ENCODE measurements at places on chromosomes 3 and 15. TPM values are rescaled to one million over a fixed set of nuclear protein-coding genes. Genes with fewer than 3 reads are reported as not detected.

Gene GRK7
- total RNA-seq: not detected

Gene ZNF501
- 2.5 TPM for total RNA-seq

Gene NCKIPSD
- 16.6 TPM for total RNA-seq

Gene EIF2A
- total RNA-seq: 200 TPM

Gene OR5K2
- total RNA-seq: not detected

Gene DNAH12
- total RNA-seq: not detected

Gene THRB
- 0.16 TPM for total RNA-seq

Gene CACNA2D3
- not detected for total RNA-seq

DNA sequence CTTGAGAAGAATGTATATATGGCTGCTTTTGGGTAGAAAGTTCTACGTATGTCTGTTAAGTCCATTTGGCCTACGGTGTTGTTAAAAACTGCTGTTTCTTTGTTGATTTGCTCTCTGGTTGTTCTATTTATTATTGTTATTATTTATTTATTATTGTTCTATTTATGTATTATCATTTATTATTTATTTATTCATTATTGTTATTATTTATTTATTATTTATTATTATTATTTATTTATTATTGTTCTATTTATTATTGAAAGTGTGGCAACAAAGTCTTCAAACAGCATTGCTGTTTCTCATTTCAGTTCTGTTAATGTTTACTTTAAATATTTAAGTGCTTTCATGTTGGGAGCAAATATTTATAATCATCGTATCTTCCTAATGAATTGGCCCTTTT lies 66.7 kb downstream of the SI start:
- DNase-seq: no peak

- peak; percentile 40 for DNase-seq
Measured at GRCh38 chr3:9715136-9715535, 11.5 kb downstream of the CPNE9 start.

- DNase-seq: no peak
Measured at GRCh38 chr3:108106031-108106430, 15.2 kb upstream of the CD47 start.

DNA sequence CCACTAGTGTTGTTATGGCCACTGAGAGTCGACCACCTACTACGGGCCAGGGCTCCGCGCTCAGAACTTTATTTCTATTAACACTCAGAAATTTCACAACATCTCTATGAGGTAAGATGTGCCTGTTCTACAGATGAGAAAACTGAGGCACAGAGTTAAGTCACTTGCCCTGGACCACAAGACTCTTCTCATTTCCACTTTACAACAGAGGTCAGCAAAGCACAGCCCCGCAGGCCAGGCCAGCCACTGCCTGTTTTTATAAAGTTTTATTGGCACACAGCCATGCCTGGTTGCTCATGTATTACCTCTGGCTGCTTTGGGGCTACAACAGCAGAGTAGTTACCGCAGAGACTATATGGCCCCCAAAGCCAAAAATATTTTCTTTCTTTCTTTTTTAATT lies 503.6 kb downstream of the SHQ1 start:
- no peak for DNase-seq

GRCh38 chr3:71784201-71784913 lies 591 bp downstream of the PROK2 start:
- DNase-seq: no peak

- peak; percentile 99 for DNase-seq
Measured at GRCh38 chr3:138786788-138787271, 47.9 kb downstream of the PIK3CB start.

GRCh38 chr3:150238995-150239619 lies 169.0 kb upstream of the TSC22D2 start:
- DNase-seq: peak; percentile 70

DNA sequence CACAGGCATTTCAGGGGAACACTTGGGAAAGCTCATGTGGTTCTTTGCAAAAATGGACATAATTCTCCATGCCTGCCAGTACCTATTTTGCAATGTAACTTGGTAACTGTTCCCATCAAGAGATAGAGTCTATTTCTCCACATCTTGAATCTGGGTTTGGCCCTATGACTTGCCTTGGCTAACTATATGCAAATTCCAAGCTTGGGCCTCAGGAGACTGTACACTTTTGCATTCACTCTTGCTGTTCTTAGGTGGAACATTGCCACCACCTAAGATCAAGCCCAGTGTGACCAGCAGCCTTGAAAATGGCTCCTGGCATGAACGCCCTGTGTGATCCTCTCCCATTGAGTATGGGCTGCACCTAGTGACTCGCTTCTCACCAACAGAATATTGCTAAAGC lies 19.8 kb upstream of the SMAD6 start:
- no peak for DNase-seq

GRCh38 chr15:38690719-38691332 lies 126.2 kb upstream of the RASGRP1 start:
- DNase-seq: peak; percentile 85

- peak; percentile 97 for DNase-seq
Measured at GRCh38 chr15:100224206-100225185, 117.3 kb downstream of the ADAMTS17 start.

- DNase-seq: no peak
Measured at GRCh38 chr3:156321945-156322344, 201.6 kb downstream of the KCNAB1 start.

- DNase-seq: no peak
Measured at GRCh38 chr15:71080166-71080565, 35.1 kb upstream of the THSD4 start.

- DNase-seq: no peak
Measured at GRCh38 chr15:51331141-51331540, 7.3 kb downstream of the CYP19A1 start.

DNA sequence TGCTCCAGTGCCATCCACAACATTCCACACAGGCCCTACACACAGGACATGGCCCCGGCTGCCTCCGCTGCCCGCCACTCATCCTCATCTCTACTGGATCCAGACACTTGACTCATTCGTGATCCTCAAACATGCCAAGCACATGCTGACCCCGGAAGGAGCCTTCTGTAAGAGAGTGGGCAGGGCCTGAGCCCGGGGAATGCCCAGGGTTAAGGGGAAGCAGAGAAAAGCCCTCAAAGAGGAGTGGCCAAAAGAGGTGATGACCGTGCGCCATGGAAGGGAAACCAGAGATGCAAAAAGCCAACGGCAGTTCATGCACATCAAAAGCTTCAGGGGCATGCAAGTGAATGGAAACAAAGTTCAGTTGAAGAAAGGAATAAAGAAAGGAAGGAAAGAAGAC lies 46.1 kb downstream of the RFTN1 start:
- DNase-seq: no peak

DNA sequence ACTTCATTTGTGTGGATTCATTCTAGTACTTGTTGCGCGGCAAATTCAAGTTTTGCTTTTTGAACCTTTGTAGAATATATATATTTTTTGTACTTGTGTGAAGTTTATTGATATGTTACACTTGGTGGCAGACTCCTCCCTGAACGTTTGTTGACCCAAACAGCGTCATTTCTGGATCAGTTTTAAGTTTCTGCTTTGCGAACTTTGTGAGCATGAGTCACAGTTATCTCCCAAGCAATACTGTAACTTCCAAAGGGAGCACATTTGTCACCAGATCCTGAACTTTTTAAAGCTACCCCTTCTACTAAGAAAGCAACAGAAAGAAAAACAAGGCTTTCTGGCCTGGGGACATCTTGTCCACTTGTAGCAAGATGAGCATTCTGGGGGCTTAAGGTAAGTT lies 74.8 kb upstream of the CACNA2D3 start:
- DNase-seq: no peak

DNA sequence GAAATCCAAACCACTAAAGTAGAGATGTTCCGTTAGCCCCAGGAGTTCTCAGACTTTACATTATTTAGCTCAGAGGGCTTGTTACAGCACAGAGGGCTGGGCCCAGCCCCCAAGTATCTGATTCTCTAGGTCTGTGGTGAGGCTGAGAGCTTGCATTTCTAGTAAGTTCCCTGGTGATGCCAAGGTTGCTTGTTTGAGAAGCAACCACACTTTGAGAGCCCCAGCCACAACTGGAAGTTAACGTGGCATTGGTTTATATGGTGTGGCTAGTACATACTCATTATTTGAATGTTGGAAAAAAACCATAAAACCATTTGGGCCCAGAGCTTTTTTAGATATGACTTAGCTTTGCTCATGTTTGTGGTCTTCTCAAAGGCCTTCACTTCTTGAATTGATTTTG lies 35.9 kb downstream of the PRR23E start:
- no peak for DNase-seq

GRCh38 chr3:116127464-116127863 lies 317.8 kb downstream of the LSAMP start:
- DNase-seq: no peak

DNA sequence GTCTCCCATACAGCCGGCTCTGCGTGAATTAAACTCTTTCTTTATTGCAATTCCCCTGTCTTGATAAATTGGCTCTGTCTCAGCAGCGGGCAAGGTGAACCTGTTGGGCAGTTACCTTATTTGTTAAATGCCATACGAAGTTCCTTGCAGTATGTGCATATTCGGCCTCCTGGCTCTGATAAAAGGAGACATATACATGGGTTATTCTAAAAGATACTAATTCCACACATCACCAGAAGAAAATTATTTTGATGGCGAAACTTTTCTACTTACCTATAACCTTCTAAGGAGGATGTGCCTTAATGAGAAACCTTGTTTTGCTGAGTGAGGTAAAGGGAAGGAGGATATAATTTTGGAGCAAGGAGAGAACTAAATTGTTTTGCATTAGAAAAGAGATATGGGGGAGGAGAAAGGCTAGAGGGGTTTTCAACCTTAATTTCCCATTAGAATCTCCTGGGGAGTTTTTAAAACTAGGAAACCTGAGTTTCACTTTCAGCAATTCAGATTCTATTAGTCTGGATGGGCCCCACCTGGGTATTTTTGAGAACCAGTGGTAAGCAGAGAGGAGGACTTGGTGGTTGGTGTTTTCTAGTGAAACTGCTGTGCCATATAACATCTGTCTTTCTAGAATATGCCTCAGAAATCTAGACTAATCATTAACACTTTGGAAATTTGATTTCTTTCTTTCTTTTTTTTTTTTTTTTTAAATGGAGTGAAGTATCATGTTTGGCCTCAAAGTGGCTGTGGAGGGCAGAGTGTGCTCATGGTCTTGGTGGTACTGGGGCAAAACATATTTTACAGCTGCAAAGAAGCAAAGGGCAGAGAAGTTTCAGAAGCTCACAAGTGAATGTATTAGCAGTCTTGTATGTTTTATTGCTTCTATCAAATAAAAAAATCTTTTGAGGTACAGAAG lies 23.0 kb downstream of the NANOGP8 start:
- DNase-seq: no peak

DNA sequence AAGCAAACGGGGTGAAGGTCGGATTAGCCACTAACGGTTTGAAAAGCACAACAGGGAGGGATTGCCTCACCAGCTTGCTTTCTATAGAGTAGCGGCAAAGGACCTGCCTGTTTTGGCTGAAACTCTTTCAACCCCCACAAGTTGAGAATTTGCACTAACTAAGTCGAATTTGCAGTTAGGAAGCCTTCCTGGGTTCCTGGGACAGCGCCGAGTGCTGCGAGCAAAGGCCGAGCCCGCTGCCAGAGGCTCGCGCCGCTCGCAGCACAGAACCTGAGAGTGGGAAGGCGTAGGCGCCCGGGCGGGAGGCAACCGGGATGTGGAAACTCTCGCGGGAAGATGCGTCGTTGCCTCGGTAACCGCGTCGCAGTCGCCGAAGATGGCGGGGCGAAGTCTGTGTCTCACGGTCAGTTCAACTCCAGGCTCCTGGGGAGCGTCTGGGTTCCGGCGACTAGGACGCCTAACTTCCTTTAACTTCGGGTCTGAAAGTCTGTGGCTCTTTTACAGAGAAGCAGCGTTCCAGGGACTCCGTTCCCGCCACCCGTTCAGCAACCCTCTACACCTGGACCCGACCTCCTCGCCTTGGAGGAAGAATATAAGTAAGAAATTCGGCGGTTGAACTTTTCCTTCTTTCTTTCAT lies at the start of gene TEX9:
TSS of gene TEX9 (plus strand) at position 352 of the 637 bp plus-strand sequence. CDS start at position 377, 25 bp downstream.
- peak; percentile 83 for DNase-seq

DNA sequence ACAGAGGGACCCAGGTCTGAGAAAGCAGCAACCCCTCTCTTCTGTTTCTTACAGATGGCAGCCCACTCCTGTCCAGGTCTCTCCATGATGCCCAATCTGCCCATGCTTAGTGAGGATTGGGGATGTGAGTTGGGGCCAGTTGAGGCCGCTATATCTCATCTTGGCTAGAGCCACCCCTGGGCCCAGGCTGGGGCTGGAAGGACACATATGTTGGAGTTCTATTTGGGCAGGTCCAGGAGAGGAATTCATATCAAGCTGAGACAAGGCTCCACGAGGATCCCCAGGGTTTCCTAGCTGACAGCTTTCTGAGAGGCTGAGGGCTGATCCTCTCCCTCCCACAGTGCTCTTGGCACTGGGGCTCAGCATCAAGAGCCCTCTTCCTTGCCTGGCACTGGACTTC lies 11.4 kb downstream of the TGM5 start:
- DNase-seq: no peak

- no peak for DNase-seq
Measured at GRCh38 chr15:87031540-87032230, 952.0 kb downstream of the AGBL1 start.

DNA sequence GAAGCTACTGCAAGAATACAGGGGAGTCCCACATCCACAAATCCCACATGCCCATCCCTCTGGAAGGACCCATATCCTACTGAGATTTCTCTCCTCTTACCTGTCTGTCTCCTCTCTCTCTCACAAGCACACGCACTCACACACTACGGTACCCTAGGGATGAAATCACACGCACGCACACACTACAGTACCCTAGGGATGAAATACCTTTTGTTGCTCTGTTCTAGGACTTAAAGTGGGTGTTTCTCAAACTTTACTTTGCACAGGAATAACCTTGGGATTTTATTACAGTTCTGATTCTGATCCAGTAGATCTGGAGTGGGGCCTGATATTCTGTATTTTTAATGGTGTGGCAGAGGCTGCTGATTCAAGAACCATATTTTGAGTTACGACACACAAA lies 622.2 kb upstream of the ZNF385D start:
- DNase-seq: no peak

GRCh38 chr3:60431599-60431958 lies 819.7 kb downstream of the FHIT start:
- peak; percentile 9 for DNase-seq

DNA sequence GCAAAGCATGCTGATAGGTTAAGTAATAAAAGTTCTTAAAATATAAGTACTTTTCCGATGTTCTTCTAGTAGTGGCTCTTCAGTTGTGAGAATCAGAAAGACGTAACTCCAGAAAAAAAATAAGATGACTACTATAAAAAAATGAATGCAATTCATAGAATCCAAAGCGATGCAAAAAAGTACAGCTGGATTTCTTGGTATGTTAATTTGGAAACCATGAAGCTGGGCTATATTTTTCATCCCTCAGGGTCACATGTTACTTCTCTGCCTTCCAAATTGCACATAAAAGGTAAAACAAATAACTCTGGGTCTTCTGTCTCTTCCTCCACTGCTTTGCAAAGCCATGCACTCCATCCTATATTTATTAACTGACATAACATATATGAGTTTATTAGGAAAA lies 843.9 kb upstream of the DPPA4 start:
- DNase-seq: no peak

Measured in SK-MEL-5 (cell line).